ENCODE measurements at places on chromosomes 11 and 22.
A peak's percentile ranks its signal among the peaks of the same experiment; 100 is the strongest.

- no peak for DNase-seq
Measured at GRCh38 chr22:41947424-41948080, 600 bp upstream of the CENPM start.

- DNase-seq = no peak
Measured at GRCh38 chr11:64789331-64790204, 11.2 kb upstream of the SF1 start.

- DNase-seq = no peak
Measured at GRCh38 chr11:119599864-119600541, 129.0 kb downstream of the NECTIN1 start.

GRCh38 chr11:6587360-6587953 is 16.0 kb downstream of the RRP8 start:
- no peak for DNase-seq

- DNase-seq = no peak
Measured at GRCh38 chr22:27019827-27020226, 362.4 kb downstream of the MIAT start.

DNA sequence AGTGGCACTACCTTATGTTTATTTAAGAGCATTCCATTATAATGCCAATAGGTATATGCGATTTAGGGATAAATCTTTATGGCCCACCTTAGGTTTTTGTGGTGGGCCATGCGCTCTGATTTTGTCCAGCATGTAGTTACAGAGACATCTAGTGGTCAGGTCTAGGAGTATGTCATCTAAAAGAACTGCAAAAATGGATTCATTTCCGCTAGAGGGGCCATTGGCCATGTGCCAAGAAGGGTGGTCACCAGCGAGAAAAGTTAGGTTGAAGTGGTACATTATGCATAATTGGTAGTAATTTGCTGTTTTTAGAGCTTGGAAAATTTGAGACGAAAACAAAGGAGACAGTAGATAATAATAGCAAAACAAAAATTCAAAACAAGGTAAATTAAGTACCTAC is 27.7 kb downstream of the LRRC4C start:
- DNase-seq = no peak

DNA sequence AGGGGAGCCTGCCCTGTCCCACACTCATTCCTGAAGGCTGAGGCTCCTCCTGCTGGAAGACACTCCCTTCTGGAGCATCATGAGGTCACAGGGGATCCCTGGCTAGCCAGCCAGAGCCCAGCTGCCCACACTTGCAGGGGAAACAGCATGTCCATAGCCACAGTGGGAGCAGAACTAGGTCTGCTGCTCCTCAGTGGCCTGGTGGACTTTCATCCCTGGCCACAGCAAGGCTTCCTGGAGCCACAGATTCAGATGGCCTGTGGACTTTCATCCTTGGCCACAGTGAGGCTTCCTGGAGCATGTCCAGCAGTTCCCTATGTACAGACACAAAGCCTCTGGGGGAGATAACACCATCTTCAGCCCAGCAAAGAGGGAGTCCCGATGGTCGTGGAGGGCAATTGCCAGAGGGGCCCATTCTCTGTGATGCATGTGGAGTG is 5.9 kb upstream of the APOL6 start:
- no peak for DNase-seq

DNA sequence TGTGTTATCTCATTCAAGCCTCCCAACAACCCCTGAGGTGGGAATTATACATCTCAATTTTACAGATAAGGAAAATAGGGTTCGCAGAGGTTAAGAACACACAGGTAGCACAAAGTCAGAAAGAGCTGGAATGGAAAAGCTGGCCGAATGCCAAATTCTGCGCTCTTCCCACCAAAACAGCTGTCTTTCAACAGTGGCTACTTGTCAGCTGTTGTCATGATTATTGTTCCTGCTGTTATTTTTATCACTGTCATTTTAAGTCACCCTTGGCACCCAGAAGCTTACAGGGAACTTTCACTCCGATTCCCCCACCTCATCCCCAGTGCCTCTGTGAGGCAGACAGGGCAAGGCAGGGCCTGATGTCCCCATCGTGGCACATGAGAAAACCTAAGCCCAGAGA is 74.5 kb upstream of the CSNK2A3 start:
- no peak for DNase-seq

DNA sequence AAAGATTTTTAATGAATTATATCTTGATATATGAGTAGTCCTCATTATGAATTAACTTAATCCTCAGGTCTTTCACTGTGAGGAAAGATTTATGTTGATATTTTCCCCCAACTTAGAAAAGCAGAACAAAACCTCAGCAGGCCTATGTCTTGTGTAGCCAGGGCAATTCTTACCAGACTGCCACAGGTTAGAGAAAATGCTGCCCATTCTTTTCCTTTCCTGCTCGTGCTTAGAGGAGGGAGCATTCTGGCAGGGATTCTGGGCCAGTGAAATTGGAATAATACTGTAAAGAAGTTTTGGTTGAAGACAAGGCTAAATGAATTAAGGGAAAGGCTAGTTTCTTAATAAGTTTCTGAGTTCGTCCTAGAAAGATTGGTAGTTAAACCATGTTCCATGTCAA is 56.6 kb downstream of the ZNRF3 start:
- DNase-seq = no peak

GRCh38 chr11:120400564-120401364 is 64.6 kb downstream of the ARHGEF12 start:
- no peak for DNase-seq

DNA sequence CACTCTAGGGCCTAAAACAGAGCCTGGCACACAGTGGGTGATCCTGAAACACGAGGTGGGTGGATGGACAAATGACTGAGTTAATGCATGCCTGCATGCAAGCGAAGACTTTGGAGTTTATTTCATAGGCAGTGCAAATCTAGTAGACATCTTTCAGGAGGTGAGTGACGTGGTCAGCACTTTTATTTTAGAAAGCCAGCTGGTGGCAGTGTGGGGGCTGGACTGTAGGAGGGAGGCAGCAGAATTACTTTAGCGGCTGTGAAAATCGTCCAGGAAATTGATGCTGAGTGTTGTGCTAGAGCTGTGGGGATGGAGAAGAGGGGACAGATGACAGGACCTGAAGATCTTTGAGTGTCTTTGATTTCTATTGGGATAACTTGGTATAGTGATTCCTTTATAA is 47.1 kb downstream of the BMAL1 start:
- no peak for DNase-seq

DNA sequence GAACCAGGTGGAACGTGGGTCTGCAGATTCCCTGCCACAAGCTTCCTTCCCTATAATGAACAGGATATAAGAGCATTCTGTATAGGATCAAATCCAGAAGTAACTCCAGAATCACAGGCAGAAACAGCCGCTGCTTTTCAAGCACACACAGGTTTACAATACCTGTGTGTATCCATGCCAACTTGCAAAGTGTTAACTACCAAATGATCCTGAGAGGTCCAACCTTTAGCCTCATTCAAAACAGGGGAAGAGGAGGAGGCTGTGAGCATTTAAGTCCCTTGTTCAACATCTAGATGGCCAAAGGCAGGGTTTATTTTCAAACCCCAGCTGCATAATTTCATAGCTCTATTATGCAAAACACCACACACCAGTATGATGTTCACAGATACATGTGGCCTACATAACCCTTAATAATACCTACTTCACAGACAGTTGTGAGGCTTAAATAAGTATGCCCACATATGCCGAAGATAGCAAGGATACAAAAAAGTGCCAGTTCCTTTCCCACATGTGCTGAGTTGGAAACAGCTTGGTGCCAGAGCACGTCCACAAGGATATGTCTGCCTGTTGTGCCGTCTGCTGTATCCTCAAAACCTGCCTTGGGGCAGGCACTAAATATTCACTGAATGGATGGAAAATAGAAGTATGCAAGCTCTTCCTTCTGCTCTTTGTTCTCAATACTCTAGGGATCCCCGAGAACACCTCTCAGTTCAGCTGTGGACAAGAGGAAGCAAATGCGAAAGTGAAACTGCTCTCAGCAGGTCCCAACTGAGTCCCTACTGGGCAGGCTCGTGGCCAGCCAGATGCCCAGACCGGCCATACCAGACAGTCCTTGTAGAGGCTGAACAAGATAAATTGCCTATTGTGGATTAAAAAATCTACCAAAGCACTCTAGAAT is 66.8 kb downstream of the LARGE1 start:
- DNase-seq = no peak

DNA sequence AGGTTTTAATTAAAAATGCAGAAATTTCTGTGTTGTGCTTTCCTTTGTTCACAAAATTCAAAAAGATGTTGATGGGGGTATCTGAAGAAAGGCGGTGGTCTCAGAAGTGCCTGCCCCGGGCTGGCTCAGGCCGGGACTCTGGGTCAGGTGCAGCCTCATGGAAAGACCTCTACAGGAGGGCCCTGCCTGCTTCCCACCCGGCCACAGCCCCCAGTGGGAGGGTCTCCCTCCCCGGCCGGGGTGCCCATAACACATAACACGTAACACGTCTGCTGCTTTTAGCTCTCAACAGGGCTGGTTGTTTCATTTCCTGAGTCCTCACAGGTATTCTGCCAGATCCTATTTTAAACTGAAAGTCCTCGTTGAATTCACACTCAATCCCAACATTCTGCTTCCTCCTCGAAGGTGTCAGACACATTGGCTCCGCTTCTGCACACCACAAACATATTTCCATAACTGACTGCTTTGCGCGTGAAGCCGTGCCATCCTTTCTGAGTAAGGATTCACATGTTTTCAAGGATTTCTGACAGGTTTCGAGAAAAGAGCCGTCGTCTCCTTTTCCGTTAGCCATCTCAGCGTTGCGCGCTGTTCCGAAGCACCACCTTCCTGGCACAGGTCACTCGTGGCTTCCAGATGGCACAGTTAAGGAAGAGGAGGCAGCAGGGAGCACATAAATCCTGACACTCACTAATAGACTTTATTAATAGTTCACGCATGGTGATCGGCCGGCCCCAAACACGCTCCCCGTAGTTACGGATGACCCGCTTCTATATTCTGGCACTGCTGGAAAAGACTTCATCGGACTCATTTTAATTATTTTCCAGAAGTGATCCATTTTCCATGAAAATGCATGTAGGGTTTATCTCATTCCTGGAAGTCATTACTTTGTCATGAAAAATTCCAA is 569.3 kb downstream of the BRD1 start:
- DNase-seq = no peak

DNA sequence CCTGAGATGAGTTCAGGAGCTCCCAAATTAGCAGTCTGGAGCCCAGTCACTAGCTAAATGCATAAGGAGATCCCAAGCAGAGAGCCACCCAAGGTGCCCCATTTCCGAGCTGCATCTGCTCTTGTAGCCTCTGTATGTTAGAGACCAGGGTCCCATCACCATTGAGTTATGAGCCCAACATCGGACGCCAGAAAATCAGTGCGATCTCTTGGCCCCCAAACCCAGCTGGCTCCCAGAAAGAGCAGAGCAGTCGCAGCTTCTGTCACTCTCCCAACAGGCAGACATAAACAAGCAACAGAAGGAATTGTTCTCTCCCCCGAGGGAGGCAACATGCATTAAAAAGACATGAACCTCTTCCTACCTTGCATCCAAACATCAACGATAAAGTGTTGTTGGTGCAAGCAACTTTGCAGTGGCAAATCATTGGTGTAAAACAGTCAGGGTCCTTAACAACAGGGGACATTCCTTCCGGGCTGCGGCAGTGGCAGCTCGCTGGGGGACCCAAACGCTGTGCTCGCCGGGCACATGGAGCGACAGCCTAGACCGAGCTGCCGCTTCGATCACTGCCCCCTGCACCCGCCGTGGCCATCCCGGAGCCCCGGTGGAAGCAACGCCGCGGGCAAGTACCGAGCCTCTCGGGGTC is 907.1 kb downstream of the DLG2 start:
- no peak for DNase-seq

GRCh38 chr11:81432333-81432732 is 1301.3 kb downstream of the FAM181B start:
- DNase-seq = no peak

GRCh38 chr11:95531116-95531515 is 258.5 kb downstream of the FAM76B start:
- no peak for DNase-seq

GRCh38 chr11:132126973-132127899 is 756.8 kb downstream of the NTM start:
- no peak for DNase-seq

- no peak for DNase-seq
Measured at GRCh38 chr22:42792453-42792908, 64.6 kb downstream of the ARFGAP3 start.

DNA sequence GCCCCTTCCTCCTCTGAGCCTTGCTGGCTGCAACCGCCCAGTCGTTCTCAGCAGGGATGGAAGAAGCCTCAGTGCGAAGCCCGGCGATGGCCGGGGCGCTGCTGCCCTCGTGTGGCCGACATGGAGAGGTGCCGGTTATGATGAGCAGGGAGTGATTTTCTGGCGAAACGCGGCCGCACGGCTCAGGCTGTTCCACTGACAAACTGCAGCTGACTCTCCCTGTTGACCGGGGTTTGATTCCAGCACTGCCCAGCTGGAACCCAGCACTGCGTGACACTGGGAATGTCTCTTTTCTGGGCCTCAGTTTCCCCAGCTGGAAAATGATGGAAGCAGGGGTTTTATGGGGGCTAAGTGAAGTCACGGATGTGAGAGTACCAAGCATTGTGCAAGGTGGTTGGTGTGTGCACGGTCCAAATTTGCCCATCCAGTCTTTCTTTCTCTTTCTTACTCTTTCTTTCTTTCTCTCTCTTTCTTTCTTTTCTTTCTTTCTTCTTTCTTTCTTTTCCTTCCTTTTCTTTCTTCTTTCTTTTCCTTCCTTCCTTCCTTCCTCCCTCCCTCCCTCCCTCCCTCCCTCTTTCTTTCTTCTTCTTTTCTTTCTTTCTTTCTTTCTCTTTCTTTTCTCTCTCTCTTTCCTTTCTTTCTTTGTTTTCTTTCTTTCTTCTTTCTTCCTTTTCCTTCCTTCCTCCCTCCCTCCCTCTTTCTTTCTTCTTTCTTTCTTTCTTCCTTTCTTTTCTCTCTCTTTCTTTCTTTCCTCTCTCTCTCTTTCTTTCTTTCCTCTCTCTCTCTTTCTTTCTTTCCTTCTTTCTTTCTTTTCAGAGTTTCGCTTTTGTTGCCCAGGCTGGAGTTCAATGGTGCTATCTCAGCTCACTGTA is 25.8 kb upstream of the MPPED1 start:
- DNase-seq = peak; percentile 70

DNA sequence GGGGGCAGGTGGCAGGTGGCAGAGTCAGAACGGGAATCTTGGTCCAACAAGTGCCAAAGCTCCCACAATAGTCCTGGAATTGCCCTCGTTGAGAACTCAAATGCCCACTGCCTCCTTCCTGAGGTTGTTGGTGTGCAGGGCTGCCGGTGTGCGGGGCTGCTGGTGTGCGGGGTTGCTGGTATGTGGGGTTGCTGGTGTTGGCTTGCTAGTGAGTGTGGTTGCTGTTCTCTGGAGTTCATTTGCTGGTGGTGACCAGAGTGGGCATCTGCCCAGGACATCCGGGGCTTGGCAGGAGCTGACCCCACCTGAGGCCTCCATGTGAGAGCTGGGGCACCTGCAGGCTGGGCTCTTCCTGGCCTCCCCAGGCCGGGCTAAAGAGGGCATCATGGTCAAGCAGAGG is 14.0 kb upstream of the MPPED1 start:
- no peak for DNase-seq

DNA sequence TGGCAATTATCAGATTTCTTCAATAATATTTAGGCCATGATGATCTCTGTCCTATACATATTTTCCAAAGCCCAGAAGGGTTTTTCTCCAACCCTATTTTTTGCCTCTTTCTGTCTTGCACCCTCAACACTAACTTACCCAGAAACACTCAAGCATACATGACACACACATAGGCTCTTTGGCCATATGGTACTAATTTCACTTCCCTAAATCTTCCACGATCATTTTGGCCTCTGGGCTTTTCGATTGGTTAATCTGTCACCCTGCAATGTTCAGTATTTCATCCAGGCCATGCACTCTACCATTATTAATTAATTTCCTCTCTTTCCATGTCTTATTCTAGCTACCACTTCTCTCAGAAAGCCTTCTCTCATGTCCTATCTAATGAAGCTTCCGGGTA is 59.8 kb downstream of the LUZP2 start:
- no peak for DNase-seq

All from stimulated activated CD4-positive, alpha-beta T cell treated with anti-CD3 and anti-CD28 coated beads, Interleukin-12 subunit alpha, Interleukin-12 subunit beta, amount 100 ng/mL, for 4 hours (primary cell).